ENCODE measurements at places on chromosomes 7 and 10.

DNA sequence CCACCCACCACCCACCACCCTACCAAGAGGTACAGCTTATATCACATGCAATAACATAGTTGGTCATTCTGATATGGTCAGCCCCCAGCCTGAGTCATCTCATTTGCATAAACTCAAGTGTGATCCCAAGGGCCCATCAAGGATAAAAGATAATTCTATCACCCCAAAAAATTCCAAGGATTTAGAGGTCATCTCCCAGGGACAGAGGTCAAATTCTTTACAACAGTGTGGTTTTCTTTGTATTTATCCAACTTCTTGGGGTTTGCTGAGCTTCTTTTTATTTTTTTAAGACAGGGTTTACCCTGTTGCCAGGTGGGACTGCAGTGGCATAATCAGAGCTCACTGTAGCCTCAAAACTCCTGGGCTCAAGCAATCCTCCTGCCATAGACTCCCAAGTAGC, 9.4 kb upstream of the GTPBP10 start:
- DNase-seq = no peak

GRCh38 chr7:40595129-40595528, 460.3 kb downstream of the SUGCT start:
- no peak for DNase-seq

DNA sequence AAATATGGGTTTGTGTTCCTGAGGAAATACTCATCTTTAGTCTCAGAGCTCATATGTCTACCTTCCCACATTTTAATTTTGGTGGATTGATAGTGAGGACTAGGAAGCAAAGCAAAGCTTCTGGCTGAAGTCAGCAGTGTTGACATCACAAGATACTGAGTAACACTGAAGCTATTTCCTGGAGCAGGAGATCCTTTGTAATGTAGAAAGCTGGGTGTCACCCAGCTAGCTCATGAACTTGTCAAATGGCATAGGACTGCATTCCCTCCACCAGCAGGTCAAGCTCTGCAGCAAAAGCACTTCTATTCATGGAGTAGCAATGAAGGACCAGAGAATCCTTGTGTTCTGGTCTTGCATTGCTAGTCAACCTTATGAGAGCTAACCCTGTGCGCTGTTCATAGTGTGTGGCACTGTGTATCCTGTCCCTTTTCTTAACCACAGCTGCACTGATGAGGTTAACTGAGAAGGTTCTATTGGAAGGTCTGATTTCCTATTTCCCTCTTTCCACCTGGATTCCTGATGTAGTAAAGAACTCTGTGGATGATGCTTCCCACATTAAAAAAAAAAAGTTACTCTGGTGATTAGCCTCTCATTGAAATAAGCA, 94.8 kb upstream of the ZNF804B start:
- no peak for DNase-seq

- DNase-seq = peak; percentile 96
Observed at GRCh38 chr7:77428777-77429231, 12.7 kb upstream of the GSAP start.

All from CD14-positive monocyte (primary cell).